Psoas muscle (tissue), 8 donors: ENCODE measurements at places on chromosomes 3 and 15. TPM values are rescaled to one million over a fixed set of nuclear protein-coding genes. Genes with fewer than 3 reads are reported as not detected.
A peak's percentile ranks its signal among the peaks of the same experiment; 100 is the strongest.

DNA sequence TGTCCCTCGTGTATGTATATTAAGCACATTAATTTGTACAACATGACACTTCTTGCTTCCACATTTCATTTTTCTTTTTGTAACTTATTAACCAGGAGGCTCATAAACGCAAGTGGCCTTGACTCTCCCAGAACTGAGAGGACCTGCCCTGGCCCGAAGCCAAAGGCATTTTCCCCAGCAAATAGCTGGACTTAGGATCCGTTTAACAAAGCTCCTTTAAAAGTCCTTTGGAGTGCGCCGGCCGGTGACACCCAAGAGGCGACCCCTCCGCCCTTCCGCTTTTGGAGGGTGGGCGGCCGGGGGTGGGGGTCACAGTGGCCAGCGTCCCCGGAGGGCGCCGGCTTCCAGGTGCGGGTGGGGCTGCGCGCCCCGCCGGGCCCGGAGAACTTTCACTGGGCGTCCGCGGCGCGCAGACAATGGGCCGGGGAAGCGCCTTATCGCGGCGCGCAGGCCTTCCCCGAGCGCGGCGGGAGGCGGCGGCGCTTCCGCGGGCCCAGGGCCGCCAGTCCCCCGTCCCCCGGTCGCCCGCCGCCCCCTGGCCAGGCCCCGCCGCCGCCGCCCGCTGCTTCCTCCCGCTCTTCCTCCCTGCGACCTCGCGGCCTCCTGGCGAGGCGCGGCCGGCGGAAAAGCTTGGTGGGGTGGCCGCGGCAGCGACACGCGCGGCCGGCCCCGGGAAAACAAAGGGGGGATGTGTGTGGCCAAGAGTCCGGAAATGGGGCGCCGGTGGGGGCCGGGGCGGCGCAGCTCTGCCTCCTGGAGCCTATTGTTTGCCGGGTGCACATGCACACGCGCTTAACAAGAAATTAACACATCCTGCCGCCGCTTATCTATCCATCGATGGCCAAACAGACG is 613.4 kb downstream of the MCTP2 start:
- DNase-seq = peak; percentile 53

Gene TFG
- 61.0 TPM for total RNA-seq

DNA sequence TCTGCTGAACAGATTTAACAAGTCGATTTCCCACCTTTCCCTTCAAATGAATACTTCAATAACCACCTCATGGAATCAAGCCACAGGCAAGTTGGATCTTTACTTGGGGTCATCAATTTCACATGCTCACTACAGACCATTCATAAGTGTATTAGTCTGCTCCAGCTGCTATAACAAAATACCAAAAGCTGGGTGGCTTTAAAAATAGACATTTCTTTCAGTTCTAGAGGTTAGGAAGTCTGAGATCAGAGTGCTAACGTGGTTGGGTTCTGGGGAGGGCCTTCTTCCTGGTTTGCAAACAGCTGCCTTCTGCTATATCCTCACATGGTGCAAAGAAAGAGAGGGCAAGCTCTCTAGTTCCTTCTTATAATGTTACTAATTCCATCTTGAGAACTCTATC is 5.1 kb downstream of the GPR176 start:
- no peak for DNase-seq

Gene SLC24A5
- total RNA-seq = not detected

- DNase-seq = no peak
Observed at GRCh38 chr3:60956729-60957128, 294.5 kb downstream of the FHIT start.

- no peak for DNase-seq
Observed at GRCh38 chr3:130816561-130817445, 70.2 kb upstream of the PIK3R4 start.

DNA sequence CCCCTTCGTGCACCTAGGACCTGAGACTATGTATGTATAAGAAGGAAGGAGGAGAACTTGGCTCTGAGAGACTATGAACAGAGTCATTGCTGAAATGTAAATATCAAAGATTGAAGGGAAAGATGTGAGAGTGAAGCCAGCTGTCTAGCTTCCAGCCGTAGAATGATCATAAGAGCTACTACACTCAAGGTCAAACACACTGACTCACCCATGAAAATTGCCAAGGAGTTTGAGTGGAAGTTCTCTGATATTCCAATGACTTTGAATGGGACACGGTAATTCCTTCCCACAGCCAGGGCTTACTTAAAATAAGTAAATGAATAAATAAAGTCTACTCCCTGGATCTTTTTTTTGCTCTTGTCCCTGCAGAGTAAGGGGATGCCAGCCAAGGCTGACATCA is 398.9 kb upstream of the TPRG1 start:
- DNase-seq = no peak

- DNase-seq = no peak
Observed at GRCh38 chr3:162096874-162097273, 600.3 kb downstream of the OTOL1 start.

DNA sequence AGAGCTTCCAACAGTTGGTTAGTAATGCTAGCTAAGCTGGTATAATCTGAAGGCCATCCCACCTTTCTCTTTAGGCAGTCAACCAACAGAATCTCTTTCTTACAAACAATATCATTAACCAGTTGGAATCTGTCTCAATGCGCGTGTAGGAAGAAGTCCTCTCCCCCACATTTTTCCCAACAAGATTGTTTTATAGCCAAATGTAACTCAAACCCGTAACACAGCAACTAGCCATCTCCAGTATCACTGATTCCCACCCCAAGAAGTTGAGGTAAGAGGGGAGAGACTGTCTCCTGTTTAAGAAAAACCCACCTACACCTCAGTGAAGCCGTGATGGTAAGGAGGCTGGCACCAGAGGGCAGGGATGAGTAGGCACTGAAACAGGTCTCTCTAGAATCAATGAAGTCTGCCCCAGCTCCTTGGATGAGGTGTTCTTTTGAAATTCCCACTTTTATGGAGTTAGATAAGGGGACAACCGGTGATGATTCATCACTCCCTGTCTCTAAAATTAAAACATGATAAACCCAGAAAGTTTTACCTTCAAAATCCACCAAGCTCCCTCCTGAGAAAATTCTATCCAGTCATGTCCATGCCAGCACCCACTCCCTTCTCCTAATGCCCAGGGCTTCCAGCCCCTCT is 30.9 kb downstream of the CDC25A start:
- no peak for DNase-seq

DNA sequence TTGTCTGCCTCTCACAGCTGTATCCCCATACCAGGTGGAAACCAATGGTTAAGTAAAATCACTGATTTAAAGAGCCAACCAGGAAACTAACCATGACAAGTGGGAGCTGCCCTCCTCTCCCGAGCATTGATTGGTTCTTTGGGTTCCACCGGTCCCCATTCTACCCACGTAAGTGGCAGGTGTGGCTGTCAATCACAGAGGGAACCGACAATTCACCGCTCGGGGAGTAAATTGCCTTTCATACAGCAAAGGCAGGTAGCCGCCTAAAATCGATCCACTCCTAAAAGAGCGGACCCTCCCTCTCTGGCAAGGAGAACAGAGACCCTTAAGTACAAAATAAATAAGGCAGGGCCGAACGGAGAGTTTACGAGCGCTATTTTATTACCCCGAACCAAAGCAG is 1.2 kb downstream of the ERC2 start:
- peak; percentile 66 for DNase-seq

- DNase-seq = no peak
Observed at GRCh38 chr3:27521179-27521871, 37.1 kb upstream of the SLC4A7 start.

DNA sequence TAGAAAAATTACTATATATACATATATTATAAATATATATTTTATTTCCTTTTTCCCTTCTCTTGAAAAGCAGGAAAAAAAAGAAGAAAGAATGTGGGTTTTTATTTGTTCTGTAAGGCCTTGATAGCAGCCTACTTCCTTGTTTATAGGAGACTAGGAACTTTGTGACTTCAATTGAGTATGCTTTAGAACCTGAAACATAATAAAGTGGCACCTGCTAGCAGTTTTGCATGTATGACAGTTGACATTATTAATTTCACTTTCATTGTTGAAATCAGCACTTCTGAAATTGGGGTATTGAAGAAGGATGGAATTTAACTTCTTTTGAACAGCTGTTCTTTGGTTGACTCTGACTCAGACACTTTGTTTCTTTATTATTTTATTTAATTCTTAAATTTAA is 56.9 kb downstream of the GLCE start:
- no peak for DNase-seq

Gene CXCR6
- total RNA-seq = 0.50 TPM

- peak; percentile 35 for DNase-seq
Observed at GRCh38 chr15:65333148-65333820, 28.8 kb downstream of the RNU5B-1 start.

GRCh38 chr3:29345516-29346300 is 64.8 kb downstream of the RBMS3 start:
- DNase-seq = no peak

Gene SLC38A3
- total RNA-seq = 1.7 TPM

- no peak for DNase-seq
Observed at GRCh38 chr3:135784557-135784956, 181.0 kb upstream of the PPP2R3A start.

GRCh38 chr3:146024260-146024659 is 136.7 kb downstream of the PLOD2 start:
- no peak for DNase-seq

Gene EIF4E3
- total RNA-seq = 51.0 TPM

Gene CLSTN2
- total RNA-seq = 2.3 TPM

DNA sequence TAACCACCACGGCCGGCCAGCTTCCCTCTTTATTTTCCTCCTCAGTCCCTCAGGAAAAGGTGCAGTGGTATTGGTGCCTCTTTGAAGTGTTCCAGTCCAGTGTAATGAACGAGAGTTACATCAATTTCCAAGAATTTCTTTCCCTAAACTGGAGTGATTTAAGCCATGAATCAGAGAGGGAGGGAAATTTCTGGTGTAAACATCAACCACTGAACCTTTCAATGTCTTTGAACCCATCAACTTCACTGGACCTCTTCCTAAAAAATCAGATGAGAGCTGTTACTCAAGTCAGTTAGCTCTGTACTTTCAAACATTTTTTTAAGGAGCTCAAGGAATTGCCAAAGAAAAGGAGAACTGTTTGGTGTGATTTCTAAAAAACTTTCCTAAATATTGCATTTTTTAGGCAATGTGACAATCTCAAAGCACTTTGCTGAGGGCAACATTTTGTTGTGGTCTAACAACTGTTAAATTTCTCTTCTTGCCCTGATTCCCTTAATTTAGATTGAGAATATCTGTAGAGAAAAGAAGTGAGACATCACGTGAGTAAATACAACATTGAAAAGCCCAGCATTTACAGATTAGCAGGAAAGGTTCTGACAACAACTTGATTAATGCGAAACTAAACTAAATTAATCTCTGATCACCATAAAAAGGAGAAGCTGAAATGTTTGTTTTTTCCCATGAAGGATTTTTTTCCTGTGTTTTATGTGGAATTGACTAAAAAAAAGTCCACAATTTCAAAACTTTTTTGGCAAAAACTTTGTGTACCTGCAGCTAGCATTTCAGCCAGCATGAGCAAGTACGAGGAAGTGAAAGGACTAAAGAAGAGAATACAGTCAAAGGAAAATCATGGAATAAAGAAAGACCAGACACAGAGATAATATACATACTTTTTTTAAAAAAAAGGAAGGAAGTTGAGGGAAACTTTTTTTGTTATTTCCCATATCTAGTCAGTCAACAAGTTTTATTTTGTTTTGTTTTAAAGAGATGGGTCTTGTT is 9.1 kb upstream of the DAZL start:
- no peak for DNase-seq
